HFFc6 (cell line): ENCODE measurements at places on chromosomes 2 and 18. TPM values are rescaled to one million over a fixed set of nuclear protein-coding genes. Genes with fewer than 3 reads are reported as not detected.

The SFTPB gene
- not detected in 2 replicates for total RNA-seq

DNA sequence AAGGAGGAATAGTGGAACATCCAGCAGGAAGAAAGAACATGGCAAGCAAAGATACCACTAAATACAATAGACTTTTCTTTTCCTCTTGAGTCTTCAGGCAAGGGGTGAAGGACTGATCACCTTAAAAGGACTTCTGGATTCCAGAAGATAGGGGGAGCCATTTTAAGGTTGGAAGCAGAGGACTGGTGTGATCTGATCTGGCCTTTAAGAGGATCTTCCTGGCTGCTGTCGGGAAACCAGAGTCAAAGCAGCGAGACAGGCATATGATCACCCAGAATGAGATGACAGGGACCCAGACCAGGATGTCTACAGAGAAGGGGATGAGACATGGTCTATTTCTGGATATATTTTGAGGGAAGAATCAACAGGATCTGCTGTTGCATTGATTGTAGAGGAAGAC, 558.0 kb downstream of the STK39 start:
- no peaks in the 10 kb centered on the region for H3K36me3 ChIP-seq
- no peak overlapping the region for H3K4me3 ChIP-seq
- H3K27me3 ChIP-seq, result no peaks in the 10 kb centered on the region; the same call in 1 of the 2 replicates
- no peak for DNase-seq
- H3K27ac ChIP-seq, result no peak overlapping the region

DNA sequence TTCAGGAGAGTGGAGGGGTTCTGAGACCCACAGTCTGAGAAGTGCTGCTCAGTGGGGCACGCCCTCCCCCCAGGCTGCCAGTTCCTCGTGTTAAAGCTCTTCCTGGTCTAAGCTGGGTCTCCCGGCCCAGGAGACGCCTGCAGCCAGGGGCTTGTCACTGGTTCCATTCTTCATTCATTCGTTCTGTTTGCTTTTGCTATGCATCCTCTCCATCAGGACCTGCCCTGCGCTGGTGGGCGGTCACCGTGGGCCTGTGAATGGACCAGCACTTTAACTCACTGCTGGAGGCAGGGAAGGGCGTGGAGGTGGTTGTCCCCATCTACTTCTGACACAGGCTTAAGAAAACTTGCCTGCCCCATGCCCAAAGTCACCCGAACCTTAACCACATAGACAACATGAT, 272.8 kb upstream of the HDAC4 start:
- no peak overlapping the region for H3K4me3 ChIP-seq
- DNase-seq, result no peak

The PARD6G gene
- total RNA-seq, result 0.34 and 0.57 TPM in 2 replicates

DNA sequence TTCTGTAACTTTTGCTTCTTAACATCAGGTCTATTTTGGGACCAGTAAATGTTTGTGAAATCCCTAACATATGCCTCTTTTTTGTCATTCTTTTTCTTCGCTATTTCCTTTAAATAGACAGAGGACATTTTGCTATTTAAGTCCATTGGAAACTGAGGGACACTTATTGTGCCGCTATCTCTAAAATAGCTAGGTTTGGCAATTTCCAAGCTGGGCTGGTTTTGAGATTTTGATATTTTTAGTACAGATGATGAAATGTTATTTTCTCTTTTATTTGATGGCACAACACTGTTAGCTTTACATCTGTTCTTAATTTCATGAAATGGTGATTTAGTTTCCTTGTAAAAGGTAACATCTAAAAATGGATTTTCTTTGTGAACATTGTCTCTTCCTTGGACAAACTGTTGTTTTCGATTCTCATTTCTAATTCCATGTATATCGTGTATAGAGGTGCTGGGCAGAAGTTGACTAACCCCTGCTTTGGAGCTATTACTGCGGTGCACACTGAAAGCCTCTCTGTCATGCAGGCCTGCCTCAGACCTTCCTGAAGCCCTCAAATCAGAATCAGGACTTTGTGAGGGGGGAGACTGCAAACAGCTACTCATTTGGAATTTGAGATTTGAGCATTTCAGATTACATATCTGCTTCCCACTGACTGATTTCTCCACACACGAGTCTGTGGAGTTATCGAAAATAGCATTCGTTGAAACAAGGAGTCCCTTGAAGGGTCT, 594 bp downstream of the RAD51AP2 start:
- H3K4me1 ChIP-seq, result 0 out of 2 replicates have a peak, but pooled peaks cover 5% of the 10 kb centered on the region
- no peak for DNase-seq
- H3K27ac ChIP-seq, result no peak overlapping the region
